ENCODE measurements at places on chromosomes 6 and 20.

DNA sequence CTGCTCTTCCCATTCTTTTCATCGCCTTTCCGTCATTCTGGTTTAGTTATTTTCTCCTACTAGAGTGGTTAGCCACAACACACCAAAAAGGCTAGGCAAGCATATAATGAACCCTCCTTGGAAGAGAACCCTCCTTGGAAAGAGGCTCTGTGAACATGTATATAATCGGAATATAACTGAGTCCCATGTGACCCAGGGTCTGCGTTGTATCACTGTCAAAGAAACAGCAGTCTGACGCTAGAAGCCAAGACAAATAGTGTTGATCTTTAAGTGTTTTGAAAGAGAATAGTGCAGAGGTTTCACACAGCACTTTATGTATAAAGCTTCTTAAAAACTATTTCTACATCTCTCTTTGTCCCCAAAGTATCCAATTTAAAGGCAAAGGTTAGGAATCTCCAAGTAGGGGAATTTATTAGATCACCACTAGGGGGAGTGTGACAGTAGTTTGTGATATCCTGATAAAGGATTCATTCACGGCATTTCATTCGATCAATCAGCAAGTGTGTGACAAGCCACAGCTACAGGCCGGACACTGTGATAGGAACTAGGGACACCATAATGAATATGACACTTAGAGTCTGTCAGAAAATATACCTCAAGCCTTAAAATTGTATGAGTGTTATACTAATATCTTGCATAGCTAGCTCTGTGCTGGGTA is 395.3 kb downstream of the CD109 start:
- DNase-seq, result peak; percentile 54

DNA sequence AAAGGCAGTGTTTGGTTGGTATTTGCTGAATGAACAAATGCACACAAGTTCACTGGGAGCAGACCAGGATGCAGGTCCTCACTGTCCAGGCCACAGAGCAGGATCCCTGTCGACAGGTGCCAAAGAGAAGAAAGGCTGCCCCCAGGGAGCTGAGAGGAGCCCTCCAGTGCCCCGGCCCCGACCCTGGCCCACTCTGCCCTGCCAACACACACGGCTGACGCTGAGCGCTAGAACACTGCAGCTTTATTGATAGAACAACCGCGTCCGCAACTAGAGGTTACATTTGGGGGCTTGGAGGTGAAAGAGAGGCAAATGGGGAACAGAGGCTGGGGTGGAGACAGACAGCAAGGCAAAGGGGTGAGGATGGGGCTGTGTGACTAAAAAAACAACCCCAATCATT is 65.4 kb downstream of the MDGA1 start:
- no peak for DNase-seq

- peak; percentile 37 for DNase-seq
These were observed 131.8 kb downstream of the CFAP61 start for GRCh38 chr20:20184149-20184548.

GRCh38 chr20:47502271-47503239 is 868 bp downstream of the NCOA3 start:
- DNase-seq, result peak; percentile 42

- no peak for DNase-seq
These were observed 588.9 kb upstream of the BTBD3 start for GRCh38 chr20:11328839-11329238.

- DNase-seq, result no peak
These were observed 7.2 kb downstream of the PEX3 start for GRCh38 chr6:143457563-143458359.

DNA sequence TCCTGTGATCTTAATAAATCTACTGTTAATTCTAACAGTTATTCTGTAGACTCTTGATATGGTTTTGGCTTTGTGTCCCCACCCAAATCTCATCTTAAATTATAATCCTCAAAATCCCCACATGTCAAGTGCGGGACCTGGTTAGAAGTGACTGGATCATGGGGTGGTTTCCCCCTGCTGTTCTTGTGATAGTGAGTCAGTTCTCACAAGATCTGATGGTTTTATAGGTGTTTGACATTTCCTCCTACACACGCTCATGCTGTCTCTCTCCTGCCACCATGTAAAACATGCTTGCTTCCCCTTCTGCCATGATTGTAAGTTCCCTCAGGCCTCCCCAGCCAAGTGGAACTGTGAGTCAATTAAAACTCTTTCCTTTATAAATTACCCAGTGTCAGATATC is 10.5 kb upstream of the EPB41L2 start:
- no peak for DNase-seq

DNA sequence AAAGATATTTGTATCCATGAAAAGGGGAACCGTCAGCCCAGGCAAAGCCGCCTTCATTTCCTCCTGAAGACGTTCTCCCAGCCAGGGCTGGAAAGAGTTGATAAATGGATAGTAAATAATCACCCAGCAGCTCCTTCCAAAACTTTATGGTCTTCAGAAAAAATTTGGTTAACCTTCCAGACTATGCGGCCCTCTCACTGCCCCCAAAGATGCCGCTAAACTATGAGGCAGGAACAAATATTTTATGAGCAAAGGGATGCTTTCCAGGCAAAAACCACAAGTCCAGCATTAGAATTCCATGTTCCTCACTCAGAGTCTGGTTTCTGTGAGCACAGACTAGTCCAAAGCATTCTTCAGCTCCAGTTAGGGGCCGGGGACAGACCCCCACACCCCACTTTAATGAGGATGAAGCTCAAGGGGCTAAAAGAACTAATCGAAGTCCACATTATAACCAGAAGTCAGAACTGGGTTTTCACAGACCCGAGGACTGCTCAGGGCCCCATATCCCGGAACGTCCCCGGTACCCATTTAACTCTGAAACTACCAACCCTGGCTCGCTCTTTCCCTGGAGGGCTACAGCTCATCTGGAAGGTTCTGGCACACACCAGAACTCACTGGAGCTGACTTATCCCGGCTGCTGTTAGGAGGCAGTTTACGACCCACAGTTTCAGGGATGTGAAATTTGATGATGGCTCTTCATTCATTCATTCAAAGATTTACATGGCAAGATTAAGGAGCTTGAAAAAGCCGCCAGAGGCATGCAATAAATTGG is 29.4 kb downstream of the BMP7 start:
- no peak for DNase-seq

DNA sequence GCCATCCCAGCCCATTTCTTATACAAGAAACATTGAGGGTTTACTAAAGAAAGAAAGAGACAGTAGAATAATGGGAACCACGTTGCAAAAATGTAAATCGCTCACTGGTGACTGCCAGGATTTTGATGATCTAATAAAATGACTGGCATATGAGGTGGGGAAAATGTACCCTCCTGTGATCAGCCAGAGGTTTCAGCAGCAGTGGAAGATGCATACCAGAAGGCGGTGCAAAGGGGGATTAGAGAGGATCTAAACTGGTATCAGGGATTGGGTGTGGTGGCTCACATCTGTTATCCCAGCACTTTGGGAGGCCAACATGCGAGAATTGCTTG is 60.8 kb upstream of the DDR1 start:
- DNase-seq, result no peak

DNA sequence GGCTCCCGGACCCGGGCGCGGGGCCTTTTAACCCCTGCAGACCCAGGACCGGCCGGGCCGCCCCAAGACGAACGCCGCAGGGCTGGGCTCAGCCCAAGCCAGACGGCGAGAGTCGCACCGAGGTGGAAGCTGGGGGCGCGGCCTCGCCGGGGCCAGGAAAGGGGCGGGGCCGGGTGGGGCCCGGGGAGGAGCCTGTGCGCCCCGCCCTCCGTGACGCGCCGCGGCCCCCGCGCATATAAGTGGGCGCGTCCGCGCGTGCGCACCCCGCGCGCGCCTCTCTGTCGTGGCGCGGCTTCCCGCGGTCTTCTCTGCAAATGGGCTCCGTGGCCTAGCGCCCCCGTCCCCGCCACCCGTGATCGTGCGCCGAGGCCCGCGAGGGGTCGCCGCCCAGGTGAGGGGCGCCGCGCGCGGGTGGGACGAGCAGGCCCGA is at the start of gene PPDPF:
PPDPF (plus strand) TSS at position 262 of the 430 bp plus-strand sequence. CDS start 544 bp downstream, outside the sequence.
- peak; percentile 68 for DNase-seq

GRCh38 chr20:11170025-11170424 is 496.2 kb upstream of the JAG1 start:
- no peak for DNase-seq

DNA sequence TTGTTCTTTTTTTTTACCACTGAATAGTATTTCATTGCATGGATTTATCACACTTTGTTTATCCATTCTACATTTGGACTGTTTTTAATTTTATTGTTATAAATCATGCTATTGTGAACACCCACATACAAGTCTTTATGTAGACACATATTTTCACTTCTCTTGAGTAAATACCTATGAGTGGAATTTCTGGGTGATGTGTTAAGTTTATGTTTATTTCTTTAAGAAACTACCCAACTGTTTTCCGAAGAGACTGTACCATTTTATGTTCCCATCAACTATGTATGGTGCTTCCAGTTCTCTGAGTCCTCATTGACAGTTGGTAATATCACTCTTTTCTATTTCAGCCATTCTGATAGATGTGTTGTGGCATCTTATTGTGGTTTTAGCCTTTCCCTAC is 54.0 kb downstream of the RIN2 start:
- DNase-seq, result no peak

GRCh38 chr20:17490501-17490900 is 40.7 kb downstream of the BFSP1 start:
- no peak for DNase-seq

GRCh38 chr6:168546730-168547129 is 105.7 kb downstream of the SMOC2 start:
- no peak for DNase-seq

- peak; percentile 89 for DNase-seq
These were observed 59.6 kb upstream of the SPDEF start for GRCh38 chr6:34615574-34616226.

GRCh38 chr6:14766391-14766994 is 479.4 kb upstream of the JARID2 start:
- no peak for DNase-seq

Data from hematopoietic multipotent progenitor cell treated with erythropoietin and hydrocortisone succinate and interleukin-3 and kit ligand, for 8 days (in vitro differentiated cells).